ENCODE measurements at places on chromosomes 4 and X.
A peak's percentile ranks its signal among the peaks of the same experiment; 100 is the strongest.

DNA sequence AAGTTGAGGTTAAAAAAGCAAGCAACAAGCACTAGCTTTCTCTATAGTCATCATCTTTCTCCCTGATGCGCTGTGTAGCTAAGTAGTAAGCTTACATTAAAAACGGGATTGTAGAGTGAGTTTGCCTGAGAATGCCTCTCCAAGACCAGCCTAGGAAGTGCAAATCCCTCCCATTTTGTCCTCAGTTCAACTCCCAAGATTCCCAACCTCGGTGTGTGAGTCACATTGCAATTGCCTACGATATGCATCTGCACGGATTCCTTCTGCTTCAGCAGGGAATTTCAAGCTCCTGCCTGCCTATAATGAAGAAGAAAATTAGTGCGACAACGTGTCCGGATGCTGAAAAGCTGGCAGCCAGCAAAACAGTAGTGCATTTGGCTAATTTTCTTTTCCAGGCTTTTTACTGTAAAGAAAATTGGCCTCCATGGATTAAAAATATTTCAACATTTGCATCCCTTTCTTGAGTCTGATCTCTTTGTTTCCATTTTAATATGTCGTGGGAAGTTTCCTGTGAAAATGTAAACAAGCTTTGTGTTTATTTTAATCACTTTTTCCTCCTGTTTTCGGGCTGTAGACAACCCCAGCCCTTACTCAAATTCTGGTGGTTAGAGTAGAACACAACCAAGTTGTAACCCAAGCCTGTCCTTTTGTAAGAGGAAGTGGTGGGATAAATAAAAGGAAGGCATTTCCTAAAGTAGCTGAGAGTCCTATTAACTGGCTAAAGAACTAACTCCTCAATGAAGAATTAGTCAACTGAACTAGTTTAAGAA lies 58.4 kb upstream of the TET2 start:
- no peak for DNase-seq

DNA sequence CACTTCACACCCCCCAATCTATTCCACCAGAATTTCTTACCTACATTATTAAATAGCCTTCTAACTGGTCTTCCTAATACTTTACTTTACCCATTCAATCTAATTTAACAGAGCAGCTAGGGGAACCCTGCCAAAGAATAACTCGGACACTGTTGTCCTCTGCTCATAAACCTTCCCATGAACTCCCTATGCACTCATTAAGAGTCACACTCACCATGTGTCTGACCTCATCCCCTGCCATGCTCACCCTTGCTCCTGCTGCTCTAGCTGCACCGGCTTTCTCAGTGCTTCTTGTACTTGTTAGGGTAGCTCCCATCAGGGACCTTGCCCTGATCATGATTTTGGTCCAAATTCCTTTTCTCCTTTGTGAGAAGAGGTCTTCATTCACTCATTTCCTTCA lies 54.6 kb upstream of the GUCY1A1 start:
- DNase-seq = no peak

DNA sequence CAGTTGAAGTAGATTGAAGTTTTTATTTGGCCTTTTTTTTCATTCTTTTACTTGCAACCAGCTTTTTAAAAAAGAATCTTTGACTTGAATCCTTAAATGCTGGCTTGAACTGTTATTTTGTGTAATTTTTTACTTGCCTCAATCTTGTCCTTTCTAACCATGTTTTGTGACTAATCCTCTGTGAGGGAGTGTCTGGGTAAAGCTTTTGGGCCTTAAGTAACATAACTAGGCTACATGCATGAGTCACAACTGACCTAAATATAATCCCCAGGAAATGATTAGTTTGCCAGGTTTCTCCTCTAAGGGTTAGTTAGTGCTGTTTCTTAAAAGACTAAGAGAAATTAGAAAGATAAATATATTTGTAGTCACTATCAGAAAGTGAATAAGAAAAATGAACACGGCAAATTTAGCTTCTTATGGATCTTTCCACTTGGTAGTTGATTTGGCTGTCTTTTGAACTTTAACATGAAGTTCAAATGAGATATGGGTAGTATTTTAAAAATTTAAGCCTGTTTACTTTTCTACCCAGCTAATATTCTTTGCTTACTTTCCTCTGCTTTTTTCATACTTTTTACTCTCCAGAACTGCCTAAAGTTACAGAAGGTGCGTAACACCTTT lies 13.0 kb downstream of the EXOC1 start:
- no peak for DNase-seq

GRCh38 chr4:110196871-110197528 lies 1.4 kb downstream of the ELOVL6 start:
- peak; percentile 56 for DNase-seq

- DNase-seq = no peak
These were observed 168.5 kb upstream of the MXRA5 start for GRCh38 chrX:3514996-3515395.

GRCh38 chrX:40107291-40108161 lies 9.8 kb upstream of the BCOR start:
- no peak for DNase-seq

GRCh38 chr4:173185847-173186510 lies 17.4 kb downstream of the GALNT7 start:
- no peak for DNase-seq

DNA sequence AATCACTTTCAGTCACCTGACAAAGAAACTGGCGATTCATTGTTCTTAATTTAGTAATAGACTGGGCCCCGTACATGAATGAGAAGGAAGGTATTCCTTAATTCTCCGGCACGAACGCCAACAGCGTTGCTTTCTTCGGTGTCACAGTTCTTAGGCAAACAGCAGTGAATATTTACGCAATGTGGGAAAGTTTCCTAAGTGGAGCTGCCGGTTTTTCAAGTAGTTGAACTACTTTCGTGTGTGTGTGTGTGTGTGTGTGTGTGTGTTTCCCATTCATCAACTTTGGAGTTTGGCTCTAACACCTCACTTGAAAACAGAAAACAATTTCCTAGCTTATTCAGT lies 651 bp downstream of the NXT2 start:
- no peak for DNase-seq

DNA sequence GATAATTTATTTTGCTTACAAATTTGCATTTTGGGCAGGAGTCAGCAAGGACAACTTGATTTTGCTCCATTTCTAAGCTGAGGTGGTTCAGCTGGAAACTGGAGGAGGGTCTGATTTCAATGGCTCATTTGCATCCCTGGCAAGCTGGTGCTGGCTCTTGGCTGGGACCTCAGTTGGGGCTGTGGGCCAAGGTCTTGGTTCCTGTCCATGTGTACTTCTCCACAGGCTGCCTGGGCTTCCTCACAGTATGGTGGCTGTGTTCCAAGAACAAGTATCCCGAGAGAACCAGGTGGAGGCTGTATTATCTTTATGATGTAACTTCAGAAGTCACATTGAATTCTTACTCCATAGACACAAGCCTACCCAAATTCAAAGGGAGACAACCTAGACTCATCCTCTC lies 77.0 kb upstream of the STX18 start:
- no peak for DNase-seq

DNA sequence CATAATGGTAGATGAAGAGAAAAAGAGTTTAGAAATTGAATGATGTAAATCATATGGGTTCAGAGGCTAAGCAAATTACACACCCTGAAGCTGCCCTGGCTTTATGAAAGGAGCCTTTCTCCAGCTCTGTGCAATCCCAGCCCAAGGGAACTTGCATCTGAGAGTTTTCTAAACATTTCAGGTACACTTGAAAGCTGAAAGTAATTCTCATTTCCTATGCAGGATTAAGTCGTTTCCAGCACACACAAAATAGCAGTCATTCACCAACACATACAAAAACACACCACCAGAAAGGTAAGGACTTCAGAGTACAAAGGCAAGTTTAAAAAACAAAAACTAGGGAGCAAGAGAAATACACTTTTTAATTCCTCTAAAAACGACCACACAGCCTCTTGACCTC lies 1.7 kb downstream of the PDGFC start:
- DNase-seq = no peak

DNA sequence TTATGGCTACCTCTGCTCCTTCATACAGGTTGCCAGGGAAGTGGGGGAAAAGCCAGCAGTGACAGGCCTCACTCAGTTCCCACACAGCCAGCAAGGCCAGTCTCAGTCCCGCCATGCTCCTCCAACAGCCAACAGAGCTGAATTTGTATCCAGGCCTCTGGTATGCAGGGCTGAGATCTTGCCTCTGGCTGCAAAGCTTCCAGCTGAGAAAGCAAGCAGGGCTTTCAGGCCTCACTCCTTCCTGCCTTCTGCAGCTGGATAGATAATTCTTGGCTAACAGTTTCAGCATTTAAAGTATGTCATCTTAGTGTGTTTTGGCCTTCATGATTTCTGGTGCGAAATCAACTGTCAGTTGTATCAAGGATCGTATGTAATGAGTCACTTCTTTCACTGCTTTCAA lies 103.6 kb downstream of the GNL3L start:
- DNase-seq = no peak

DNA sequence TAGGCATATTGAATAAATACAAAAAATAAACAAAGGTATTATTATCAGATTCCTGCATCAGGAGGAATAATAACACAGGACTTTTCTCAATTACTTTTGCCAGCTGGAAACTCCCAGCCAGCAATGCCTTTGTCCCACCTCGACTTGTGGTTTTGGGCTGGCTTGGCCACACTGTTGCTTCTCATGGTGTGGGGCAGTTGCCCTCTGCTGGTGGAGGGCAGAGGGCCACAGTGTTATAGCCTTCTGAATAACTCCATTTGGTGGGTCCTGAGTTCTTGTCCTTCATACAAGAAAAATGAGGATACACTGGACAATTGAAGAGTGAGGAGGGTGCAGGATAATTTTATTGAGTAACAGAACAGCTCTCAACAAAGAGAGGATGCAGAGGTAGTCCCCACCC lies 1206.0 kb upstream of the ADGRL3 start:
- DNase-seq = no peak

DNA sequence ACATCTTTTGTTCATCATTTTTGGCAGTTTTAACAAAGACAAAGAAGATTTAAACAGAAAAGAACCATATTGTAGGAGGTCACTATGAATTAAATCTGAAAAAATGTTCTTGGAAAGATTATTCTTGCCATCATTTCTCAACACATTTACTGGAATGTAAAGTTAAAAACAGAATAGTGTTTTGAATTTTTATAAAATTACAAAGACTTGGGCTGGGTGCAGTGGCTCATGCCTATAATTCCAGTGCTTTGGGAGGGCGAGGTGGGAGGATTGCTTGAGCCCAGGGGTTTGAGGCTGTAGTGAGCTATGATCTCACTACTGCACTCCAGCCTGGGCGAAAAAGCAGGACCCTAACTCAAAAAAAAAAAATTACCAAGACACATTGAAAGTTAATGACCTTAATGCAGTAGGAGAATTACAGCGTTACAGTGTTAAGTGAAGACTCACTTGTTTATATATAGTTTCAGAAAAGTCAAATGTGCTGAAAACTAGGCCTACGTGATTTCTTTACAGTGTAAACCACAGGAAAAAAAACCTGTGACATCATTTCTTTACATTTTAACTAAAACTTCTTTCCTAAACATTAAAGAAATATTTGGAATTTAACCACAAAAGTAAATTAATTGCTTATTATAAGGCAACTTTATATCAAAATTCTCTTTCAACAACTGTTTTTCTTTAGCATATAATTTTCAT lies 7.9 kb downstream of the FAM13A start:
- no peak for DNase-seq

GRCh38 chr4:1187182-1187581 lies 14.8 kb upstream of the SPON2 start:
- DNase-seq = no peak

DNA sequence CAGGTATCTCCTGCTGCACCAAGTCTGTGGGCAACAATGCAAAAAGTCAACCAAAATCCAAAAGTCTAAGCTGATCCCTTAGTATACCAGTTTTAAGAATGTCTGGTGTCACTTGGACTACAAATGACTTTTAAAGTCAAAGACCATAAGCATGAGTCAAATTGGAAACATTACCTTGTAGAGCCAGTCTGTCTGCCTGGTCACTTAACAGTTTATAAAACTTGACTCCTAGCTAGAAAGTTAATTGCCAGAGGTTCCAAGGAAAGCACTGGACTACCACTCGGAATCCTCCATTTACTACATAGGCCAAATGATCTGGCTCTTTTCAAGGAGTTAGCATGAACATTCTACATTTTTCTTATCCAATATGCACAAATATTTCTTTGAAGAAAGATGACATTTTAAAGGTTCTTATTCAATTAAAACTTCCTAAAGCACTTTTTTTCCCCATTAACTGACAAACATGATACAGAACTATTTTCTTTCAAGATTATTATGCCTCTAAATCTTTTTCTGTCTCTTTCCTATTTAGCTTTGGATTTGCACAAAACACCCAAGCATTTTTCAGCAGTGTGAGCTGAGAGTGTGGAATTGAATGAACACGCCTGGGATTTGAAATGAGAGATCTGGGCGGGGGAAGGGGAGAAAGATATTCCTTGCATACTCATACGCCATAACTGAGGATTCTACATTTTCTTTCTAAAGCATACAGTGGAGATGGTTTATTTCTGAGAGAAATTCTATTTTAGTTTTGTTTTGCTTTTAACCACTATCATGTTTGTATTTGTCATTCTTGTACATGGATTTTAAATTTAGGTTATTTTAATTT lies 188.4 kb downstream of the SHROOM3 start:
- no peak for DNase-seq

DNA sequence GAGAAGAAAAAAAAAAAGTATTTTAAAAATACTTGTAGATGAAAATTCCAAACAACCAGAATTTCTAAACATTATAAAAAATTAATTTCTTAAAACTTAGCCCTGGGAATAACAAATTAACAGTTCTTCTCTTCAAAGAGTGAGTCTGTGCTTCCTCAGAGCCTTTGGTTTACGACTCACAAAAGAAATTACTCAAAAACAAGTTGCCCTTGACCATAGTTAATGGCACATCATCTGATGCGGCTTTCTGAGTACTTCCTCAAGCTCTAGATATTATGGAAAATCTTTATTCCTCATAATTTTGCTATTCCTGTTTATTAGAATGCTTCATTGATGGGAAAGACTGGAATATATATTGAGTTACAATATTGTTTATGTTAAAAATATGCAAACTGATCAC lies 23.7 kb downstream of the TAPT1 start:
- no peak for DNase-seq

GRCh38 chr4:771464-771863 lies 54.5 kb downstream of the CPLX1 start:
- no peak for DNase-seq

DNA sequence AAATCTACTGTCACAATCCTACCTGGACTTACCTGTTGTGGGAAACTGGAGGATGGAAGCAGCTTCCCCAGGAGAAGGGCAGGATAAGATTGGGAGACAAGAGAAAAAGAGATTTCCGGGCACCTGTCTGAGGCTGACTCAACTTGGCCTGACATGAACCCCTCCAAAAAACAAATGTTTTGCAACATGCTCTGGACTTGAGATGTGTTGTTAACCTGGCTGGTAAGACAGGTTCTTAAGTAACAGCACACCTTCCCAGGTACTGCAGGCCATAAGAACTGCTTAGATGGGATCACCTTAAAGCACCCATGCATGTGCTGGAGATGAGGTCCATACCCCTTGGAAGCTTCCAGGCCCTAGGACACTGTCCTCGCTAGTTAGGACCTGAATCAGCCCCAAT lies 4.4 kb upstream of the SMIM43 start:
- DNase-seq = no peak

GRCh38 chrX:13345037-13345436 lies 25.2 kb upstream of the ATXN3L start:
- DNase-seq = no peak

All from NCI-H1930 (cell line).